ENCODE measurements at places on chromosomes 7 and 10.

DNA sequence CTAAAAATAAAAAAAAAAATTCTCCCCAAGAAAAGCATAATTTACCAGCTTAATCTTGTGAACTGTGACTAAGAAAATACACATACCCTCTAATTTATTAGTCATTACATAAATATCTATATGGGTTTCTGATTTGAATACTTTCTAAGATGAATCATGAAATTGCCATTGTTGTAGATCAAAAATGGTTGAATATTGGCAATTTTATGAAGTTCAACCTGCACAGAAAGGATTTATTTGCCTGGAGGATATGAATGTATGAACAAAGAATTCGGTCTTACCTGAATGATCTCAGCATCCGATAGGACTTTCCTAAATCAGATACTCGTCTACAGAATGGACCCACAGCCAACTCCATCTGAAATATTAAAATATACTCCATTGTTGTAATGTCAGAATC is 61.5 kb downstream of the HBP1 start:
- no peak for DNase-seq

DNA sequence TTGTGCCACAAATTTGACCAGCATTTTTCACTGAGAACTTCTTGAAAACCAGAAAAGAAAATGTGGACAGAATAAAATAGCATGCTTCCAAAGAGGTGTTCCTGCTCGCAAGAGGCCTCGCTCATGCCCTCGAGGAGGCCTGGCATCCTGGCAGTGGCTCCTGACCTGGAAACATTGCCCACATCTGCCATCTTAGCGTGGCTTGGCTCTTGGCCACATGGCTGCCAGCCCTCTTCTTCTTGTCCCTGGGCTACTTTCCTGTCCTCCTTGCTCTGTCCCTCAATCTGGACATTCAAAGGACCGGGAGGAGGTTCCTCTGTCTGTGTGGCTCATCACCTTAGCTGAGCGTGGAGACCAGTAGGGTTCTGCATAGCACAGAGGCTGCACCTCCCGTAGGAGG is 131.6 kb upstream of the TMEM72 start:
- no peak for DNase-seq

DNA sequence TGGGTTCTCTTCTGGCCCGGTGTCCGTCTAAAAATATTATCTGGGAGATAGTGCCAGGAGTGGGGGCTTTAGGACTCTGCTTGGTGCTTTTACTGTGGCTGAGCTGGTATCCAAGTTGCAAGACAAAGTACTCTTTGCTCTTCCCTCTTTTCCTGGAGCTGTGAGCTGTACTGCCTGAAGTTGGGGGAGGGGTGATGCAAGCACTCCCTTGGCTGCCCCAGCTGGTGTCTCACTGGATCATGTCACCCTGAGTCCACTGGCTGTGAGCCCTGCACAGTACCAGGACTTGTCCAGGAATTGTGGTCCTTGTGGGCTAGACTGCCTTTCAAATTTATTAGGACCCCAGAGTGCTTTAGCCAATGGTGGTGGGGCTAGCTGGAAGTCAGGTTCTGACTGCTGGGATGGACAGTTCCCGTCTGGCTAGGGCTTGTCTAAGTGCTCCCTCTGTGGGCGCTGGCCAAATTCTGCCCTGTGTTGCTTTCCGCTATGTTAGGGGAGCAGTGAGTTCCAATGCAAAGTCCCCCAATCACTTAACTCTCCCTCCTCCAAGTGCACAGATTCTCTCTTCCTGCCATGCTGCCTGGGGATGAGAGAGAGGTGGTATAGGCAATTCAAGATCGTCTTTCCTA is 13.1 kb downstream of the CC2D2B start:
- DNase-seq: no peak

DNA sequence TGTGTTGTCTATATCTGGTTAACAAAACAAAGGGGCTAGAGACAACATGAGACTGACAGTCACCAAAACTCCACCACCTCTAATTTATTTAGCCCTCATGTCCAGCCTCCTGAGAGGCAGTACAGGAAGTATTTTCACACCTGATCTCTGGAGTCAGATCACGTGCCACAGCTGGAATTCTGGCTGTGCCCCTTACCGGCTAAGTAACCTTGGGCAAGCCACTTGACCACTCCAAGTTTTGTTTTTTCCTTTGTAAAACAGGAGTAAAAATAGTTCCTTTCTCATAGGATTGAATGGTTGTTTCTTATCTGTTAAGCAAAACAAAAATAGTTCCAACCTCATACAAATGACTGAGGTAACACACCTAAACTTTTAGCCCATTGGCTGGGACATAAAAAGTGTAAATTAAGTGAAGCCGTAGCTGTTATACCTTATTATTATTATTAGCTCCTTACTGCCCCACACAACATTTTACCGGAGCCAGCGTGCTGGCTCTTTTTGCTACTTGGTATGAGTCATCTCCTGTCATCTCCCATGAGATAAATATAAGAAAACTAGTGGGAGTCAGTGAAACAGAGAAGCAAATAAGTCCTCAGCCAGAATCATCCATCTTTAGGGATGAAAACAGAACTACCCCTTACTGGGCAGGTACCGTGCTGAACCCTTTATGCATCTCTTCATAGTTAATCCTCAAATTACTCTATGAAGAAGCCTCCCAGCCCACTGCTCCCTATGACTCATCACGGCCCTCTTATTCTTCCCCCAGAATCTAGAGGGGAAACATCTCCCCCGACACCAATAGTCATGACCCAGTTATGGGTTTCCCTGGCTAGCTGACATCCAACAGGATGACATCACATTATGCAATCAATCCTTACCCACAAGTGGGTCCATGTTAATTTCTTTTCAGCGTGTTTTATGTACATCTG is 44.9 kb downstream of the PPP1R3C start:
- no peak for DNase-seq

DNA sequence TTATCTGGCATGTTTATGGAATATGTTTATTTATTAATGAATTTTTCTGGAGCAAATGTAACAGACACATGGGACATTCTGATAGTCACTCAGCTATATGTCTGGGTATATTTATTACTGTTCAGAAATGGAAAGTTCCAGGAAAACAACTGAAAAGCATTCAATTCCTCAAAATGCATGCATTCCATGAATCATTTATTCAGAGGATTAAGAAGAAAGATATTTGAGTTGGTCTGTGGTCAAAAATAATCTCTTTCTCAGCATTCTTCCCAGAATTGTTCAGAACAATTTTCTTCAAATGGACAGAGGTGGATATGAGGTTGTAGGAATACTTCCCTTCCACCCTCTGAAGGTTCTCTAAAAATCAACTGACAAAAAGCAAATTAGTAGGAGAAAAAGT is 97.6 kb upstream of the ITGB1 start:
- no peak for DNase-seq

GRCh38 chr7:141227454-141227853 is 153.6 kb downstream of the TMEM178B start:
- DNase-seq: no peak

Data from GM13976 (cell line).